ENCODE measurements at places on chromosomes 1 and 21.

- no peak for DNase-seq
Observed at GRCh38 chr21:40235528-40235927, 368.3 kb downstream of the PCP4 start.

DNA sequence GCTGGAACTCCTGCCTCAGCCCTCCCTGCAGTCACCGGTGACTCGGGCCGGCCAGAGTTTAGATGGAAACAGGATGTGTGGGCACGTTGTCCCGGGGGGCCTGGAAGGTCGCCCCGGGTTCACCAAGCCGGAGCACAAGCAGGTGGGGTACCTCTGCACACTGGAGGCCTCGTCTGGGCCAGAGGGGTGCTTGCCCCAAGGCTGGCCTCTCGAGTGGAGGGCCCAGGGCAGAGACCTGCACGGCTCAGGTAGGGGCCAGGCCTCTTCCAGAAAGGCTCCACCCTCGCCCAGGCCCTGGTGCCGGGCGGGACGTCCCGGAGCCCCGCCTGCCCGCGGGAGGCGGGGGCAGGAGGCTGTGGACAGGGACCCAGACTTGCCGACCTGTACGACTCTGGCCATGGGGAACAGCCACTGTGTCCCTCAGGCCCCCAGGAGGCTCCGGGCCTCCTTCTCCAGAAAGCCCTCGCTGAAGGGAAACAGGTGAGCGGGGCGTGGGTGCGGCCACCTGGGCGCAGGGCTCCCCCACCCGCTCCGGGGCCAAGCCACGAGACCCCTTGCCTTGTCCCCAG lies at the start of gene PLEKHN1:
TSS of gene PLEKHN1 (plus strand) at position 348 of the 569 bp plus-strand sequence. CDS start at position 398, 50 bp downstream.
- DNase-seq: no peak

DNA sequence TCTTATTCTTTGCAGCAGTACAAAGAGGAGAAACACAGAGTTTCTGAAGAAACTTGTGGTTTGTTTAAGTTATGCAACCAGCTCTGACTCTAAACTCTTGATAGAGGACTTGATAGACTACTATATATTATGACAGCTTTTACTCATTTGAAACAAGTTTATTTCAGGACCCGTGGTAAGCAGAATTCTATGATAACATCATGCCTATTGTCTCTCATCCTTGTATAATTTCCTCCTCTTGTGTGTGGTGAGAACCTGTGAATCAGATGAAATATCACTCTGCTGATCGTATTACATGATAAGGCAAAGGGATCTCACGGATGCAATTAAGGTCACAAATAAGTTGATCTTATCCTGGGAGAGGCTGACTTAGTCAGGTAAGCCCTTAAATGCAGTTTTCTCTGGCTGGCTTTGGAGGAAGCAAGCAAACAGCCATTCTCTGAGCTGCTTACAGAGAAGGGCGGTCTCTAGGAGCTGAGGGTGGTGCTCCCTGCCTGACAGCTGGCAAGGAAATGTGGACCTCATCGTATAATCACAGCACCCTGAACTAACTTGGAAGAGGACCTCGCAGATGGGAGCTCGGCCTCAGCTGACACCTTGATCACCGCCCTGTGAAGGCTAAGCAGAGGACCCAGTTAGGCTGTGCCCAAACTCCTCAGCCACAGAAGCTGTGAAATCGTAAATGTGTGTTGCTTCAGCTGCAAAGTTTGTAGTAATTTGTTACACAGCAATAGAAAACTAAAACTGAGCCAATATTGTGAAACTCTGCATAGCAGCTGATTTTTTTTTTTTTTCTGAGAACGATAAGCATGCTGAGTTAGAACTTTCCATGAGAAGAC lies 151.1 kb upstream of the DPT start:
- DNase-seq: no peak

DNA sequence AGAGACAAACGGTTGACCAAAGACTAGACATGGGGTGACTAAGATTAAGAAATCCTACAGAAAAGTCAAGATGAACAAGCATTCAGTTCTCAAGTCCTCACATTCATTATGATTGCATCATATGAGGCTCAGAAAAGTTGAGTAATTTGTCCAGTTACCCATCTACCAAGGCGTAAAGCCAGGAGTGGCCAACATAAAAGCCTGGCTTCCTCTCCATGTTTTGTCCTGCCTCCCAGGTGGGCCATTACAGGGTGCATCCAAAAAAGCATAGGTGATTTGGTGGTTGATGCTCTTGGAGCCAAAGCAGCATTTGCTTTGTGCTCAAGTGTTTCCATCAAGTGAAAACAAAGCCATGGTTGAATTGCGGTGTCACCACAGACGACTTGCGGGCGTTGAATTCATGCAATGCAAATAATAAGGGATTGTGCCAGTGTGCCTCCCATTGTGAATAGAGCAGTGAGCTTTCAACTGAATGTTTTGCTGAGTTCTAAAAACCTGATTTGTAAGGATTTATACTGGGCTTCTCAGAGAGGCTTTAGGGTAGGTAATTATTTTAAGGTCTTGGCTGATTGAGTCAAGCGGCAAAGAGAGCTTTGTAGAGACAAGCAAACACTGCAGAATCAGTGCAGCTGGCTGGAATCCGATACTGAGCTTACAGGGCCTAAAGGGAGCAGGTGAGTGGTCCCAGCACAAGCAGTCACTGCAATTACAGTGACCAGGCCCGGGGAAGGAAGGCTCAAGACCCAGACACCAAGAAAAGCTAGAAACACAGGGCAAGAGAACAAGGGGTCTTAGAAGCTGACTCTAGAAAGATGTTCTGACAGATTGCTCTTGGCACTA lies 54.1 kb downstream of the KCNJ15 start:
- DNase-seq: no peak

DNA sequence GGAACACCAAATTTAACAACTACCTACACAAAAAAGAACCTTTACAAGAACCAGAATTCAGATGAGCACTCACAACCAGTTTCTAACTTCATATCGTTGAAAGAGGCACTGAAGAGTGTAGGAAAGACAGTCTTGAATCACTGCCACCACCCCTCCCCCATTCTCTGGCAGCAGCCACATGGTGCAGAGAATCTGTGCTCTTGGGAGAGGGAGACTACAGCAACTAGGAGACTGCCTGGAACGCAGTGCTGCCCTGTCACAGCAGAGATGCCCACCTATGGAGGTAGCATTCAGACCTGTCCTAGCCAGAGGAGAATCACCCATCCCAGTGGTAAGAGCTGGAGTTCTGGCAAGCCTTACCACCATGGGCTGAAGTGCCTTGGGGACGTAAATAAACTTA lies 7.3 kb downstream of the CCN1 start:
- no peak for DNase-seq

GRCh38 chr1:95572002-95572401 lies 338.0 kb downstream of the RWDD3 start:
- DNase-seq: no peak

DNA sequence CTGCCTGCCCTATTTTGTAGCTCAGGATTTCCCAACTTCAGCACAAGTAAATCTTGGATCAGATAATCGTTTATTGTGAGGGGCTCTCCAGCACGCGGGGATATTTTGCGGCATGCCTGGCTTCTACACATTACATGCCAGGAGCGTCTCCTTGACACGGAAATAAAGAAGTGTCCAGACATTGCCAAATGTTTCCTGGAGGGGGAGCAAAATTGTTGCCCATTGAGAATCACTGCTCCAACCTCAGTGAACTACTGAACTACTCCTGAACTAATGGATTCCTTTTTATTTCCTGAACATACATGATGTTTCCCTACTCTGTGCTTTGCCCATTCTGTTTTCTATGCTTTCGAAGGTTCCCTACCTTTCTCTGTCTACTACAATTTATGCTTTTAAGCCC lies 1359.1 kb upstream of the ADGRL2 start:
- DNase-seq: no peak

GRCh38 chr1:228146417-228147150 lies 3.1 kb upstream of the GJC2 start:
- no peak for DNase-seq

- peak; percentile 26 for DNase-seq
Observed at GRCh38 chr1:234114648-234115307, 210.3 kb downstream of the SLC35F3 start.

DNA sequence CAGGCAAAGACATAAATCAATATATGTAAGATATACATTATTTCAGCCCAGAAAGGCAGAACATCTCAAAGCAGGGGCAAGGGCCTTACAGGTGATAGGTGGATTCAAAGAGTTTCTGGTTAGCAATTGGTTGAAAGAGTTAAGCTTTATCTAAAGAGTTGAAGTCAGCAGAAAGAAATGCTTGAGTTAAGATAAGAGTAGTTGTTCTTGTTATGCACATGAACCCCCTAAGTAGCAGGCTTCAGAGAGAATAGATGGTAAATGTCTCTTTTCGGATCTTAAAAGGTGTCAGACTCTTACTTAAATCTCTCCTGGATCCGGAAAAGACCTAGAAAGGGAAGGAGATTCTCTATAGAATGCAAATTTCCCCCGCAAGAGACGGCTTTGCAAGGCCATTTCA lies 8.3 kb upstream of the ZBTB40 start:
- no peak for DNase-seq

DNA sequence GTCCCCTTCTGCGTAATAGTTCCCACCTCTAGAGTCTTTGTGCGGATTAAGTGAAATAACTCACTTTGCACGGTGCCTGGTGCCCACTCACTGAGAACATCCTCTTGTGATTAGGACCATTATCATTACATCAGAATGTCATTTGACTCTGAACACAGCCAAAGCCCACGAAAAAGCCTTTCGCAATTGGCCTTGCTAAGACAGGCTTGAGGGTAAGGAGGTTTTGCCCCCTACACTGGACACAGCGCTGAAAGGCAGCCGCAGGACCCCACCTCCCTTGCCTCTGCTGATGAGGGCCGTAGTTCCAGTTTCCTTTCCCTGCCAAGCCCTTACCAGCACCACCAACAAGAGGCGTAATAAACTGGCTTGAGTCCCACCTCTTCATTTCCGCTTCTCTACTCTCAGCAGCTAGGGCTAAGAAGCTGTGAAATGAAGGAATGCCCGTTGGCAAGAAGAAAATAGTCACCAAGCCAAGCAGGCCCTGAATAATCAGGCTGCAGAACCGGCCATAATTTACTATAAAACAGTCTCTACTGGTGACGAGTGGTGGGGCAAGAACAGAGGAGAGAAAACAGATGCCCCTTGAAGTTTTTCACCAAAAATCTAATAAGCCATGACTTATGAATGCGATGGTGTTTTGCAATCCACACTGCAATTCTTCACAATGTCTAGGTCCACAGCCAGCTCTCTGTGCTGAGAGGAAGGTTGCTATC lies 53.1 kb downstream of the SH3GLB1 start:
- no peak for DNase-seq

- no peak for DNase-seq
Observed at GRCh38 chr1:174040387-174040786, 18.2 kb upstream of the RC3H1 start.

GRCh38 chr21:25562660-25563059 lies 44.6 kb downstream of the MRPL39 start:
- DNase-seq: no peak

- no peak for DNase-seq
Observed at GRCh38 chr1:191085121-191085520, 607.5 kb upstream of the BRINP3 start.

- no peak for DNase-seq
Observed at GRCh38 chr1:172824209-172824608, 165.3 kb downstream of the FASLG start.

DNA sequence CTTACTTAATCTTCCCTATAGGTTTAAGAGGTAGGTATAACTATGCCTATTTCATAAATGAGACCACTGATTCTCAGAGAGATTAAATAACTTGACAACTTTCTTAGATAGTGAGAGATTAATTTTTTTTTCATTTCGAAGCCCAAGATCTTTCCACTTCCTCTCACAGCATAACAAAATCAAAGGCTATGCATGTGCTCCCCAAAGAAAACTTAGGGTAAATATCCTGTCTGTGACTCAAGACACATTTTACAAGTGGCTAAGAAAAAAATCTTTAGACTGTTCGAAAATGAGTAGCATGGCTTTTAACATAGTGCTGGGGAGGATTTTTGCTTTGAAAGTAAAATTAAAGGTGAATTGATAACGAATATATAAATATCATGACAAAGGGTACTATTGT lies 8.2 kb upstream of the C1orf141 start:
- DNase-seq: peak; percentile 51

DNA sequence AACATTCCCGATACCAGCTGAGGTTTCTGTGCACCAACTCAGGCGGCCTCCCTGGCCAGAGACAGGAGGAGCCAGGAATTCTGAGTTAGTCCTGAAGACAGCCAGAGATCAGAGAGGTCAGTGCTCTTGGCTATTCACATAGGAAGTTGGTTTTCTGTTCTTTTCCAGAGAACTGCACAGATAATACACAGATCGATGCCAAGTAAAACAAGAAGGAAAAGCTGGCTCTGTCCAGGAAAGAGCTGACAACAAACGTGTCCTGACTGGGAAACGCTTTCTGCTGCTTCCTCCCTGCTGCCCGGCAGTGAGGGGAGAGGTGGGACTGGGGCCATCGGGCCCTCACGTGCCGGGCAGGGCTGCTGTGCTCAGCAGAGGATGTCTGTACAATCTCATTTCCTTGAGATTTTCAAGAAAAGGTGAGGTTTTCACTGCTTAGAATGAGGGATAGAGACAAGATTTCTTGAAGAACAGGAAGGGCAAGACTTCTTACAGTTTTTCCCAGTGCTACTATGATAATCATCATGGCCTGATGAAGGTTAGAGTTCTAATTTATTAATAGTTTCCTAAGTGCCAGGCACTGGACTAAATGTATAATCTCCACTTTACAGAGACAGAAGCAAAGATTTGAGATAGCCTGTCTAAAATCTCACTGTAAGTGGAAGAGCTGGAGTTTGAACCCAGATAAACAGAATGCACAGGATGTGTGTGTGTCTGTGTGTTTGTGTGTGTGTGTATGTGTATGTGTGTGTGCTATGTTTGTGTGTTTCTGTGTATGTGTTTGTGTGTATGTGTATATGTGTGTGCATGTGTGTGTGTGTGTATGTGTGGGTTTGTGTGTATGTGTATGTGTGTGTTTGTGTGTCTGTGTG lies 211.0 kb upstream of the RAB4A start:
- no peak for DNase-seq

DNA sequence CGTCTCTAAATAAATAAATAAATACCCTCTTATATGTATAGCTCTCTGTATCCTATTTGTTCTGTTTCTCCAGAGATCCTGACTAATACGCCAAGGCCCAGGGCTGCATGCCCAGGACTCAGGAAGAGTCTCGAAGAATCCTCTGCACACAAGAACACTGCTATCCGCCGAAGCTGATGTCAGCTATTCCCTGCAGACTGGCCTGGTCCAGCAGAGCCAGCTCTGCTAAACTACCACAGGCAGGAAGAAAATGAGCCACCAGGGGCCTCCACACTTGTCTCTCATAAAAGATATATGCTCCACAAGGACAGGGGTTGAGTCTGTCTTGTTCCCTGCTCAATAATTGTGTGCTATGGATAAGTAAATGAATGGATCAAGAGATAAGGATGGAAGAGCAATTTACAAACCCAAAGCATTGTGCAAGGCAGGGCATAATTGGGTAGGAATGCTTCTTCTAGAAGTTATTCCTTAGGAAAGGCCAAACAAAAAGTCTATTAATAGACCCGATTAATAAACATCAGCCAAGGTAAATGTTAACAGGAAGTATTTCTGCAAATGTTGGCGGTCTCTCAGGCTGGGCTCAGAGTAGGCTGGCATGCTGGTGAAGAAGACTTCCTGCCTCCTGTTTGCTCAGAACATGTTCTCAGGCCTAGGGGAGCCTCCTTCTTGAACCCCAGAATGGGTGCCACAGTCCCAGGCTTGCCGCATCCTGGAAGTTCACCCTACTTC lies 26.3 kb upstream of the MAN1C1 start:
- DNase-seq: no peak
